NCI-H187 treated with DMSO at 0.1 percent for 48 hours (cell line): ENCODE measurements at places on chromosomes 6 and 20.

GRCh38 chr6:13508711-13509705 is 21.6 kb upstream of the GFOD1 start:
- DNase-seq = no peak

DNA sequence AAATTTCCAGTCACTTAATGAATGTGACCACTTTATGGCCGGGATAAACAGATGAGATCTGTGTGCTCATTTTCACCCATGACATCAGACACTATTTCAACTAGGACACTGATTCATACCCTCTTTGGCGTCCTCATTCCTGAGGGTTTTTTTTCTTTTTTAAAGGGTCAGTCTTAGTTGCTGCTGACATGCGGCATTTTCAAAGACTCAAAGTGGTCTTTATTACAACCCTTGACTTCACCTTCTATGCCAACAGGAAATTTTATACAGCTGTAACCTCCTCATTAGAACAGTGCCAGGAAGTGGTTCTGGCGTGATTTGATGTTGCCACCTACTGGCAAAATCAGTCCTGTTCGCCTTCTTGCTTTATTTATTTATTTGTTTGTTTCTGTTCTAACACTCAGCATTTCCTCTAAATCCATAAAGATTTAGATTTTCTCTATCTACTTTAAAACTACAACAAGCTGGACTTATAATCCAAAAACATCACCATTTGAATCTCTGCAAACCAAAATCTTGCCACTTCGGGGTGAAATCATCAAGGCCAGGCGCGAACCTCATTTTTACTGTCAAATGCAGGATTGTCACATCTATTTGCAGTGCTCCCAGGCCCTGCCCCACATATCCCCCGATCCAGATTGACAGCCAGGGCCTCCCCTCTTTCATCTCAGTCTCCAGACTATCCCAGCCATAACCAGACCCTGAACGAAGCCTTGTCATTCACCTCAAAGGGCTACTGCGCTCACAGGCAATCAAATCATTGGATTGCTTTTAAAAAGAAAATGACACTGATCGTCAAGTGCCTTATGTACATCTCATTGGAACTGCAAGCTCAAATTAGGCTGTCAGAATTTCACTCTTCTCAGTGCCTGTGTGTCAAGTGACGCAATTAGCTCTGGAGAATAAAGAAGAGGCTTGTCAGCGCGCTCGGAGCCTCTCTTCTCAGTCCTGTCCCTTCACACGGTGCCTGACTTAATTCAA is 77.5 kb downstream of the C6orf118 start:
- no peak for DNase-seq

DNA sequence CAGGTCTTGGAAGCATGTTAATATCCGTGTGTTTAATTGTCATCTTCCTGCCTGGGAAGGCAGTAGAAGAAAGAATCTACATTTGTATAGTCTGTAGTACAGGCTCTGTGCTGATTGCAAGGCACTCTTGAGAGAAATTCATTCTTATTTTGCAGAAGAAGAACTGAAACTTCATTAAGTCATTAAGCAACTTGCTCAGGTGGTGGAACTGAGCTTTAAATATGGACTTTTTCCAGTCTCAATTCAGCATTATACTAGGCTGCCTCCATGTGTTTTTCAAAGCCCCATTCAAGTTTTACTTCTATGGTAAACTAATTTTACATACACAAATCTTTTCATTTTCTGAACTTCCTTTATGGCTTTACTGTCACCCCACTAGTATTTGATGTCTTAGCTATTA is 18.7 kb downstream of the ZNF451 start:
- DNase-seq = no peak

DNA sequence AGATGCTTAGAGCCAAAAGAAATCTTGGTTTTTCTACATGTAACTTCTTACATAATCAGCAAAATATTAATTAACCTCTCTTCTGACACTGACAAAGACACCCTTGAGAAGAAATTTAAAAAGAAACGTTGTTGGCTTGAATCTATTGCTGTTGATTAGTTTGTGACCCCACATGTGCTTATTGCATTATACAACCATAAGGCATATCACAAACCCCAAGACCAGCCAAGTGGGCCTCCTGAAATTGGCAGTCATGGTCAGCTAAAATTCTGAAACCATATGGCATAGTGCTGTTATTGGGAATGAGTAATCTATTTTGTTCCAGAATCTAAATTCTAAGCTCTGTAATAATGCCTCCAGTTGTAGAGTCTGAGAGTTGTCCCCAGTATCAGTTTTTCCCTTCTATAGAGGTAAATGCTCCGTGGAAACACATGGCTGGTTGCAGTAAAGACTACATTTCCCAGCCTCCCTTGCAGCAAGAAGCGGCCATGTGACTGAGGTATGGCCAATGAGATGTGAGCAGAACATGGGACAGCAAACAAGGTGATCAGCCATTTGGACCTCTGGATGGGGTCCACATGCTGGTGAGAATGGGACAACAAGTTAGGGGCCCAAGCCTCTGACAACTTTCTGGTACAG is 42.3 kb upstream of the PTPN1 start:
- no peak for DNase-seq

DNA sequence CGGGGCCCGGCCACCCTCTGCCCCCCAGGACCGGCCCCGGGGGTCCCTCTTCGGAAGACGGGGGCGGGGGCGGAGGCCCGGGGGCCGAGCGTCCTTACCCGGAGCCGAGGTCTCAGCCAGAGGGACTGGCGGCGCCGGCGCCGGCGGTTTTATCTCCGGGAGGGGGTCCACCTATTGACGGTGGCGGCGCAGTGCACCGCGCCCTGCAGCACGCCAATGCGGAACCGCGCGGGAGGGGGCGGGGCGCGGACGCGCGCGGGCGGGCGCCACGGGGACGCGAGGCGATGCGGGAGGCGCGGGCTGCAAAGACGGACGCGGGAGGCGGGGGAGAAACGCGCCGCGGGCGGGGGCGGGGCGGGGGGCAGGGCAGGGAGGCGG is at the start of gene EEF1A2:
Gene EEF1A2 (minus strand): TSS at position 124 of the 378 bp plus-strand sequence. CDS start 1,320 bp downstream, outside the sequence.
- DNase-seq = no peak

- no peak for DNase-seq
These were observed 64.1 kb upstream of the MAP7 start for GRCh38 chr6:136614350-136614749.

DNA sequence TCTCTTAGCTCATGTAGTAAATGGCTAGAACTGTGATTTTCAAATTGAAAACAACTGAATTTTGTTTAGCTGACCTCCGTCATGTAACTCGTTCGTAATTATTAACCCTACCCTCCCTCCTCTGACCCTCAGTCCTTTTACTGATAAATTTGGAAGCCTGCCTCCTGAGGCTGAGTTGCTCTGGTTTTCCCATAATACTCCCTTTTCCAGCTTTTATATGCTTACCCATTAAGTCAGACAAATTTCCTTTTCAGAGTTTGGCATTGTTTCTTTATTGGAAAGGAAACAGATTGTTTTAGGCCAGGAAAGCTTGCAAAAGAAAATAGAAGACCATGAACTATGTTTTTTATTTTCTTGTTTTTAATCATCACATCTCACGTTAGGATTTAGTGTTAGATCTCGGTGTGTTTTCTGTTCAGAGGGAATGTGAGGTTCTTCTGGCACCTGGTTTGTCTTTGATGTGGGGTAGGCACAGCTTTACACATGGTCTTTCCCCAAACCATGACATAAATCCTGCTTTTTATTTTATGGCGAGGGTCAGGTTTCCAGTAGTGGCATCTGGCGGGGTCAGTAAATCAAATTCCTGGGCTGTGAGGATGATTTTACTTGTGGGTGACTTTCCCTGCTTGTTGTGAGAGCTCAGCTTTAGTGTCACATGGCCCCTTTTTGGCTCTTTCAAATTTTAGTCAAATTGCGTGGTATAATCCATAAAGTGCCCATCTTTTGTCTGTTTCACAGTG is 24.5 kb downstream of the PLCB4 start:
- DNase-seq = no peak

DNA sequence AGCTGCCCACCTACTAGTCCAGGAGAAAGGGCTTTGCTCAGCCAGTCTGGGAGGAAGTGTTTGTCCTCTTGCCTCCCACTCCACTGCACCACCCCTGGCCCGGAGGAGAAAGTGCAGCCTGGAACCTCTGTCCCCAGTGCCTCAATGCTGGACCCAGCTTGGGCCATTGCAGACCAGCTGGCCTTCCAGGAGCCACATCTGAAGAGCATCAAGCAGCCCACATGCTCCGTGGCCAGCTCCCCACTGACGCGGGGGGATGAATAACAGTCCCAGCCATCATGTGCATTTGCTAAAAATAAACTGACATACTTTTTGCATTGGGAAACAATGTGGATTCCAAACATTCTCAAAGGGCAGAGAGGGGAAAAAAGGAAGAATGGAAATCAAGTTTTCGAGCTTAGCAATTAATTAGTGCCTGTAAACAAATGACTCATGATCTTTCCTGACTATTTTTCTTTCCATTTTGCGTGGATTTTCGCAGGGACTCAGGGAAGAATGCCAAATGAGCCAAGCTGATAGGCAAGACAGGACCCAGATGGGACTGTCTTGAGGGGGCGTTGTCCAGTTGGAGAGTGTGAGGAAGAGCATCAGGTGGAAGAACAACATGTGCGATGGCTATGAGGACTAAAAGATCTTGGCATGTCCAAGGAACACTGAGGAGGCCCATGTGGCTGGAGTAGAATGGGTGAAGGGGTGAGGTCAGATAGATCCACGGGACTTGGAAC is 34.1 kb downstream of the CEBPB start:
- no peak for DNase-seq

- no peak for DNase-seq
These were observed 56.1 kb upstream of the HFE start for GRCh38 chr6:26031151-26031594.

DNA sequence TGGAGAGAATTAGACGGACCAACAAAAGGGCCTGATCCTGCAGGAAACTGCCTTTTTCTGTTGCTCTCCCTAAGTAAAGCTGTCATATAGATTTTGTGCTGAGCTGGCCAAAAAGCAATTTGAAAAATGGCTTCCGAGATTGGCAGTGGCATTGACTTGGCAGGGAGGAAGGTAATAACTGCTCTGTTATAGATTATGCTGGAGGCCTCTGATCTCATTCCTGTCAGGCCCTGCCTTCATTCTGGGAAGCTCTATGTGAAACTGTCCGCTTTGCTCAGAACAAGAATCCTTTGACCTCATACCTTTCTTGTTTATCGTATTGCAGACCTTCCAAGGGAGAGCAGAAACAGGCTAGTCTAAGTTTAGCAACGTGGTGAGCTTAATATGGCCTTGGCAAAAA is 234.4 kb downstream of the PHACTR1 start:
- DNase-seq = no peak

DNA sequence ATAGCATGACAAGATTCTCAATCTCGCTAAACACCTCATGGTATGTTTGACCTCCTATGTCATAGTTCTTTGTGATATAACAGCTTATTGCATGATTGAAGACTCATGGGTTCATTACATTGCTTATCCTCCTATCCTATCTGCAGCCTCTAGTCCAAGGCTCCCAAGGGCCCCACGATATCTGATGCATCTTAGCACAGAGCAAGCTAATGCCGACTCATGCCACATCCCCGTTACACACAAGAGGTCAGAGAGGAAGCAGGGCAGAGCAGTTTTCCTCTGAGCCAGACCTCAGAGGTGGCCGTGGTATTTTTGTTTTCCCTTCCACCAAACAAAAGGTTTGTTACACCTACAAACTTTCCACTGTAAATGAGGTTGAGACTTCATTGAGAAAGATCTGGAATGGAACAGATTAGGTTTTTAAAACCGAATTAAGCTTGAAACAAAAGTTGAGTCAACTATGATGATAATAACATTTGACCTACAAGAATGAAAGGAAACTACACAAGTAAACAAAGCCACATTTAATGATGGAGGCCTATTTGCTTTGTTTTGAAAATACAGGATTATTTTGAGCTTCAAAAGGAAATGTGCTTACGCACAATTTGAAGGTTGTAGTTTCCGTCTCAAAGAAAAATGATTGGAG is 133.9 kb upstream of the MYLIP start:
- no peak for DNase-seq

DNA sequence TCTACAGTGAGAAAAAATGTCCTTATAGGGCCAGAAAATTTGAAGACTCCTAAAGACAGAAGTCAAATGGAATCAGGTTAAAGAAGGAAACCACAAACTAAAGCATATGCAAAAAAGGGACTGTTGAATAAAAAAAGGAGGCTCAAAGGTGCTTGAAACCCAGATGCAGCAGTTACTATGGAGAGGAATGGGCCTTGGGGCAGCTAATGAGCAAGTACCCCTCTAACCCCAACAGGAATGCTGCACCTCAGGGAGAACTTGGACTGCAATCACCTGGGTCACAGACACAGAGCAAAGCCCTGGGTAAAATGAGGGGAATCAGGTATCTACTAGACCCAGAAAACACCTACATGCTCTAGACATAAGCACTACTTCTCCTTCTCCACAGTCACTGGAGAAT is 313.9 kb downstream of the UBE3D start:
- no peak for DNase-seq

DNA sequence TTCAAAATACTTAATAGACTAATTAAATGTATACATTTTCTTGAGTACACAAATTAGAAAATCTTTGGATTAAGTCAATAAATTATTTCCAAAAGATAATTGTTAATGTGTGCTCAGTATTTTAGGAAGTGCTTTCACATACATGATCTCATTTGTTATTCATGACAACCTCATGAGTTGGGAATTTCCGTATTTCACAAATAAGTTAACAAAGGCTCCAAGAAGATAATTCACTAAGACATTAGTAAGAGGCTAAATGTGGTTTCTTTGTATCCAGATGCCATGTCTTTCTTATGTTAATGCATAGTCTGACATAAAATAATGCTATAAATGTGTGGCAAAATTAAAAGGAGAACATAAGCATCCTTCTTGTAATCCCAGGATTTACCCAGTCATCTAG is 79.5 kb upstream of the TCF21 start:
- DNase-seq = no peak

- DNase-seq = no peak
These were observed 339.8 kb downstream of the HTR1B start for GRCh38 chr6:77123527-77123926.

DNA sequence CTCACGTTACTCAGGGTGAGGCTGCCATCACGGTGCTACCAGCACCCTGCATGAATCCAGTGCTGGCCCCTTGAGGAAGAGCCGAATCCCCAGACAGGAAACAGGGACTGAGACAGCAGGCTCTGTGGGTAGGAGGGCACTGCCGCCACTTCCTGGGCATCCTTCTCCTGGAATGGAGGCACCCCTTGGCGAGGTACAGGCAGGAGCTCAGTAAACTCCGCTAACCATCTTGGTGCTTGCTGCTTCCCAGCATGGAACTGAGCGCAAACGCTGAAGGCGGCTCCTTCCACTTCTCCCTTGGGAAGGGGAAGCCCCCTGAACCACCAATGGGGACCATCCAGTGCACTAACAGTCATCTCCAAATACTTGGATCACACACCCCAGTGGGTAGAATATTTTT is 13.5 kb upstream of the CCDC167 start:
- DNase-seq = no peak

GRCh38 chr6:9458424-9458823 is 956.5 kb downstream of the TFAP2A start:
- DNase-seq = no peak

DNA sequence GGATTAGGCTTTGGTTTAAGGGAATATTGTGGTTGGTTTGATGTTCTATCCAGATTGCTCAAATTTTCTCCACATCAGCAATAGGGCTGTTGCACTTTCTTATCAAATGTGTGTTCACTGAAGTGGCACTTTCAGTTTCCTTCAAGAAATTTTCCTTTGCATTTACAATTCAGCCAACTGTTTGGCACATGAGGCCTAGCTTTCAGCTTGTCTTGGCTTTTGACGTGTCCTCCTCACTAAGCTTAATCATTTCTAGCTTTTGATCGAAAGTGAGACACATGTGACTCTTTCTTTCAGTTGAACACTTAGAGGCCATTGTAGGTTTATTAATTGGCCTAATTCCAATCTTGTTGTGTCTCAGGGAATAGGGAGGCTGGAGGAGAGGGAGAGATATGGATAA is 104.8 kb downstream of the FLRT3 start:
- no peak for DNase-seq

GRCh38 chr20:50450881-50451752 is 59.1 kb upstream of the PTPN1 start:
- DNase-seq = no peak
